GM19239 (cell line): ENCODE measurements at places on chromosomes 4 and X.

DNA sequence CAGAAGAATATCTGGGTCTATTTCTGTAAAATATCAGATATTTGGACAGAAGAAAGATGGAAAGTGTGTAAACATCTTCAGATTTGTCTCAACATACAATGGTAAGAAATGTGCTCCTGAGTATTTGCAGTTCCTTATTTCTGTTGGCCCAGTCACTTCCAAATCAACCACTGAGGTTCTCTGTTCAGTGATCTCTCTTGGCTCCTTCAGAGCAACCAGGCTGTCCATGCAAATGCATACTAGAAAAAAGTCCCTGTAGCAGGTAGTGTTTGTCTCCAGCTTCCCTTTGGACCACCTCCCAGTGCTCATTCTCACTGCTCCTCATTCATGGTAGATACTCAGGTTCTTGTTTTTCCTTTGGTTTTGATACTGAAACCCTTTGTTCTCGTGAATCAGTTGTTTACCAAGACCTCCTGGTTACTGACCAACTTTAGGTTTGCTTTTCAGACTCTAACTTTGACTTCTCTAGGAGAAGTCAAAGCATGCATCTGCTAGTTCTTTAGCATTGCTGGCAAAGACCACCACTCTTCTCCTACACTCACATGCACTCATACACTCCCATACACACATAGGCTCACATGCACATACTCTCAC lies 28.8 kb downstream of the ASIC5 start:
- DNase-seq = no peak

DNA sequence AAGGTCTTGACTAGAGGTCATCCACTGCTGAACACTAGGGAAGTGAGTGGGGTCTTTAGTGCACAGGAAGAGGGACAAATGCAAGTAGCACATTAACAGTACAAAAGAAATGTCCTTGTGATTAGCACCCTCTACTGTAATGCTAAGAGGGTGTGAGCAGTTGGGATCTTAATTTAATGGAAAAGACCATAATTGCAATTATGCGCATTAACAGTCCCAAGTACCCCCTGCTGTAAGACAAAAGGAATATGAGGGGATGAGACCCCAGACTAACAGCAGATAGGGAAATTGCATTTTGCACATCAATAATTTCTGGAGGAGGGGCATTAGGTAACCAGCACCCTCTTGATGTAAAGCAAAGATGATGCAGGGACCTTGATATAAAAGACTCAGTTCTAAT lies 285.0 kb downstream of the CHIC1 start:
- no peak for DNase-seq

- DNase-seq = no peak
Observed at GRCh38 chr4:27759611-27760575, 899.3 kb downstream of the STIM2 start.

DNA sequence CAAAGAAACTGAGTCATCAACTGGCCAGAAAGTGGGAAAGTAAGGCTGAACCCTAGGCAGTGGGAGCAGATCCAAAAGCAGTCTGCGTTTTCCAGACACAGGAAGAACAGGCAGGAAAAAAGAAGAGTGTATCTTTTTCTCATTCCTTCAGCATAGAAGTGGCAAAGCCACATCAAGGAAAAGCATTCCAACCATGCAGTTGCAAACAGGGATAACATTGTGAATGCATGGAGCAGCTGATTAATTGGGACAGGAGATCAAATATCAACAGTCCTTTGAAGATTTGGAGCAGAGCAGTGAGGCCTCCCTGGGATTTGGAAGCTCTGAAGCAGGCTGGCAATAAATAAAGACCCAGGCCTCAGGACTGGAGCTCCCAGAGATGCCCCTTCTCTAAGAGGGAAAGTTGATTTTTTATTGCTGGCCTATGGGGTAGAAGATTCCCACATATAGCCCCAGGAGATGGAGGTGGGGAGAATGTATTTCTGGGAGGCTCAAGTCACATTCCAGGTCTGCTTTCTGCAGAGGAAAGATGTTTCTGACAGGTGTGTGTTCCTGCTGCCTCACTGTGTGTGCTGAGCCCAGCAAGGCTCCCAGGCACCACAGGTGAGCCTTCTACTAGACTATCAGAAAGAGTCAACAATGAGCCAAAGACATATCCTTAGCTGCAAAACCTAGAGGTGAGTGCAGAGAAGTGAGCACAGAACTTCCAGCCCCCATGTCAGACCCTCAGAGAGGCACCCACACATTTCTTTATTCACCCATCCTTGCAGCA lies 222.5 kb downstream of the RAB28 start:
- DNase-seq = no peak

GRCh38 chr4:104420766-104421165 lies 73.9 kb downstream of the CXXC4 start:
- DNase-seq = no peak

DNA sequence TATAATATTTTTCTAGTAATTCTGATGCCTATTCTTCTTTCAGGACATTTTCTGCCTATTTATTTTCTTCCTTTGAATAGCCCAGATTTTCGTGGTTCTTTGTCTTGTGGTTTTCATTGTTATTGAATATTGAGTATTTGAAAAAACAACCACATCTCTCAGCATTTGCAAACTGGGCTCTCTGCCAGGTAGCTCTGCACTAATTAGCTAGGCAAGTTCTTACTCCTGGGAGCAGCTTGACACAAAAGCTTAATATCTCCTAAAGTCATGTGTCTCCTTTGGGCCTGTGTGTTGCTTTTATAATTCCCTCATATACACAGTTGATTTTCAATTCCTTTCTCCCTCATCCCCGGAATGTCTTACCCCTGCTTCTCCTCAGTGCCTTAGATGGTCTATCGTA lies 413.5 kb upstream of the GRIA3 start:
- DNase-seq = no peak

GRCh38 chr4:7541414-7541810 lies 106.7 kb upstream of the PSAPL1 start:
- DNase-seq = no peak

- no peak for DNase-seq
Observed at GRCh38 chr4:8336412-8337075, 67.0 kb downstream of the HTRA3 start.

DNA sequence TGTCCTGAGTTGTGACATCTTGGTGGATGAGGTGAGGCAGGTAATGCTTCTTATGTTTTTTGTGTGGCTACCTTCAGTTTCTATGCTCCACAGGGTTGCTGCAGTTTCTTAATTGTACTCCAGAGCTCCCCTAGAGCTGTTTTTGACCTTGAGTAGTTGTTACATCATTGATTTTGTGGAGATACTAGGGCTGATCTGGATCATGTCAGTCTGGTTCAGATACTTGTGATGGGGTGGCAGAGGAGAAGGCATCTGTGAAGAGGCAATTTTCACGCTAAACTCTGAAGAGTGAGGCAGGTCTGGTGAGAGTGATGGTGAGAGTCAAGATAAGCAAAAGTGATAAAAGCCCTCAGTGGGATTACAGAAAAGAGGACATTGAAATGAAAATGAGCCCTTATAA lies 1180.2 kb downstream of the RAPGEF2 start:
- DNase-seq = no peak

DNA sequence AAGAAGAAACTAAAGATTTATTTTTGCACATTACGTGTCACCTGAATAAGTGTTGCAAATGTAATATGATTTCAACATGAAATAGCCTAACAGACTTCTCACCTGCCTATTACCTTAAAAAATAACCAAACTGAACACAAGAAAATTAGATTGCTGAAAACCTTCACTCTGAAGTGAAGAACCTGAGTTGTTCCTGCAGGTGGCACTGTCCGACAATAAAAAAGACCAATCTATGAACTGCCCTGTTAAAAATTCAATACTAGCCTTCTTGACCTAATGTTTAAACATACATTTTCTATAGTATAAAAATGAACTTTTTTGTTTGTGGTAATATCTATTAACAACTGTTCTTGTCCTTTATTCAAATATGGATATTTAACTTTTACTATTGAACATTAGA lies 69.2 kb upstream of the PNPLA4 start:
- DNase-seq = no peak

GRCh38 chrX:45794995-45795337 lies 594.3 kb upstream of the DIPK2B start:
- DNase-seq = no peak

DNA sequence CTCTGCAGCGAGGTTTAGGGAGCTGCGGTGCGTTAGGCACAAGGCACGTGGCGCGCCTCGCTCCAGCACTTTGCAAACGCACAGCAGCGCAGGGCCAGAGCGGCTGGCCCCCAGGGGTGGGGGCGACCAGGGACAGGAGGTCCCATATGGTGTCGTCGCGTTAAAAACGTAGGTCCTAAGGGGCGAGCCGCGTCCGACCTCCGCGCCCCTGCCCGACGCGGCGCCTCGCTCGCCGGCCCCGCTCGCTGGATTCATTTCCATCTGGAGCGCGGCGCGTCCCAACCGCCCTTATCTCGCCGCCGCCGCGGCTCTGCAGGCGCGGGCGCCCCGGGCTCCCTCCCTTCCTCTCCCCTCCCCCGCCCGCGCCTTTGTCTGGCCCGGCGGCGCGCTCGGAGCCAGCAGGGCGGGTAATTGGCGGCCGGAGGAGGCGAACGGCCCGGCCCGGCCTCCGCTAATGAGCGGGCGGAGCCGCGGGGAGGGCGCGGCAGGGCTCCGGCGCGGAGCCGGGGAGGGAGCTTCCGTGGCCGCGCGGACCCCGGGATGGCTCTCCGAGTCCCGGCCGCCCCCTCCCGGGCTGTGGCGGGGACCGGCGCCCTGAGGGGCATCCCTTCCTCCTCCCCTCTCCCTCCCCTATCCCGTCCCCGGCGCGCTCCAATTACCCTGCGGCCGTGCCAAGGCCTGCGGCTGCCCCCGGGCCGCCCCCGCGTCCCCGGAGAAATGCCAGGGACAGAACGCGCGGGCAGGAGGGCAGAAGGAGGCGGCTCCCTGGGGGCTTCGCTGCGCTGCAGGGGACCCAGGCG lies 409.0 kb downstream of the BCOR start:
- no peak for DNase-seq
